ENCODE measurements at places on chromosomes 16 and 17.

DNA sequence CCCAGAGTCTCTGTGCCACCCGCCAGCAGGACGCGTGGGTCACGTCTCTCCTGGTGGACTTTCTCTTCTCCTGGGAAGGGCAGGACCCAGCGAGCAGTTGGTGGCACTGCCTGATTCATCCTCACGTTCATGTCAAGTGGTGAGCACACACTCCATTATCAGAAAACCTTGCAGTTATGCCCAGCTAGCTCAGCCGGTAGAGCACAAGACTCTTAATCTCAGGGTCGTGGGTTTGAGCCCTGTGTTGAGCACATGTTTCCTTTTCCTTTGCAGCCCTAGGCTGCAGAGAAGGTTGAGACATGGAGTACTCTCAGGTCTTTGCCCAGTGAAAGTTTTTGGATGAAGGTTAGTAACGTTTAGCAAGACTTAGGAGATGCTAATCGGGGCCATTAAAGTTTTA lies 8.0 kb downstream of the OR1F1 start:
- no peak for DNase-seq

DNA sequence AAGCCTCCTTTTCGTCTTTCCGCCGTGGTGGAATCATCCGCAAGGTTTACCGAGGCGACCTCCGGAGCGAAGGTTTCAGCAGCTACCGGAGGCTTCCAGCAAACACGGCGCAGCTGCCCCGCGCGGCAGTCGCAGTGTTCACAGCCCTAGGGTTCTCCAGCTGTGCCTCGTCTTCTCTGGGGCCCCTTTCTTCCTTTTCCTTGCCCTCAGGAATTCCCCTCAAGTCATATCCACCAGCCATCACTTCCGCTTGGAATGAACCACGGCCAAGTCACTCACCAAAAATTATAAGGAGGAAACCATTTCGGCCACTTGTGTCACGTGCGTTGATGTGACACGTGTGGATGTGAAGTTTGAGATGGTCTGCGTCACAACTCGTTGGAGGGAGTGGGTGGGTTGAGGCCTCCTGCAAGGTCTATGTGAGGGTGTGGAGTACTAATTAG lies 636 bp upstream of the ERN1 start:
- peak; percentile 17 for DNase-seq

GRCh38 chr16:21158208-21159110 lies at the start of gene LDAF1:
Gene LDAF1, plus strand, starts transcription at chr16:21158674. Its CDS starts 2,509 bp downstream, at chr16:21161183.
- DNase-seq, result peak; percentile 82

GRCh38 chr17:19531780-19532501 lies 1.7 kb upstream of the SLC47A1 start:
- no peak for DNase-seq

DNA sequence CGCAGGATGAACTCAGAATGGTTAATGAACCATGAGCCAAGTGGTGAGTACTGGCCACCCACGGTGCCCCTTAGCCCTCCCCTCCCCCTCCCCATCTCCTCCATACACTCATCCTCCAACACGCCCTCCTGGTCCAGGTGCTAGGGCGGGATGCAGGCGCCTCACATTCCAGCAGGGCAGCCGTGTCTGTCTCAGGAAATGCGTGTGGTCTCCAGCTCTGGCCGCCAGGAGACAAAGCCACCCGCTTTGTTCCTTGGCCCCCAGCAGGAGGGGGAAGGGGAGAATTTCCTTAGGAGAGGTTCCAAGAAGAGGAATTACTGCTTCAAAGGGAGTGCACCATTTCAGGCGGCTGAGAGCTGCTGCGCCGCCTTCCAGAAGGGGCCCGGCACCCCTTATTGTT lies 29.7 kb upstream of the RMI2 start:
- DNase-seq, result no peak

GRCh38 chr16:60432472-60432871 lies 1603.8 kb downstream of the CDH8 start:
- no peak for DNase-seq

DNA sequence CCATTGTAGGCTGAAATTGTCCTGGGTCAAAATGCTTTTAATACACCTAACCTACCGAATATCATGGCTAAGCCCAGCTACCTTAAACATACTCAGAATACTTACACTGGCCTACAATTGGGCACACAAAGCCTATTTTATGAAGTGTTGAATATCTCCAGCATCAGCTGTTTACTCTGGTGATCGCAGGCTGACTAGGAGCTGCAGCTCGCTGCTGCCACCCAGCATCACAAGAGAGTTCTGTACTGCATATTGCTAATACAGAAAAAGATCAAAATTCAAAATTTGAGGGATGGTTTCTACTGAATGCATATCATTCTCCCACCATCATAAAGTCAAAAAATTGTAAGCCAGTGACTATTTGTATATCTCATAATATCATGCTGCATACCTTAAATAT lies 55.3 kb downstream of the ULK2 start:
- DNase-seq, result no peak

GRCh38 chr16:47045023-47045422 lies 71.5 kb upstream of the DNAJA2 start:
- DNase-seq, result no peak
